ENCODE measurements at places on chromosomes 6 and 20.

GRCh38 chr20:539848-540247, 3.7 kb downstream of the CSNK2A1 start:
- no peak for DNase-seq

DNA sequence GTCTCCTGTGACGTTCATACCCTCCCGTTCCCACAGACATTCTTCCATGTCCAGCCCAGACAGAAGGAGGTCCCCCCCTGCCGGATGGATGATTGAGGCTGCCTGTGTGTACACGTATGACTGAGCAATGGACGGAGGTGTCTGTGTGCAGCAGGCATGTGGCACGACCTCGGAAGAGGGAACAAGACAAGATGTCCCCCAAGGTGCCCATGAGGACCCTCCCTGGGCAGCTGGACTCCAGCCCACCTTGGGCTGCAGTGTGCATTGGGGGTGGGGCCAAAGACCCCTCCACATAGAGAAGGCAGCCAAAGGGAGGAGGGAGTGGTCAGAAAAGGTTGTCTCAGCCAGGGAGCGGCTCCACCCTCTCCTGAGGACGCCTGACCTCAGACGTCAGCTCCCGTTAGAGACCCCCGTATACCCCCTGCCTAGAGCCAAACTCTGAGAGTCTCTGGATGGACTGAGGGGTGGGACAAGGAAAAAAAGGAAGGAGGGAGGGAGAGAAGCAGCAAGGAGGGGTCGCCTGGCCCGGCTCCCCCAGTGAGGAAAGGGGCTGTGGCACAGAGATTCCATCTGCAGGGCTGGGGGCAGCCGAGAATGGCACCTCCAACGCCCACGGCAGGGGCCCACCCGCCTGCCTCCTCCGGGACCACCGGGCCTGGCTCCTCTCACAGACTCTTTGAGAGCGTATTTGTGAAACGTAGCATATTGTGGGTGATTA, 92.9 kb upstream of the BHLHE23 start:
- DNase-seq = no peak

DNA sequence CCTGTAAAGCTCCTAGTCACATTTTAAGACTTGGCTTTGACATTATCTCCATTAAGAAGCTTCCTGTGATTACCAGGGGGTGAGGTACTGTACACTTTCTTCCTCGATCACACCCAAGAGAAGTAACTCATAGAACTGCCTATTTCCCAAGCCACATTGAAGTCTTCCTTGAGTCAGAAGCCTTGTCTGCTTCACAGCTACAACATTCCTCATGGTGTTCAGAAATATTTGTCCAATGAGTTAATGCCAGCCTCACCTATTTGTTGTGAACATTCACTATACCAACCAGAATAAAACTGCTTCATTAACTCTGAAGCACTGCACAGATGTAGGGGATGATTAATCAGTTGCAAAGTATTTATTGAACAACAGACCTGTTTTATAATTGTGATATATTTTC, 622.3 kb downstream of the PTPRT start:
- DNase-seq = no peak

DNA sequence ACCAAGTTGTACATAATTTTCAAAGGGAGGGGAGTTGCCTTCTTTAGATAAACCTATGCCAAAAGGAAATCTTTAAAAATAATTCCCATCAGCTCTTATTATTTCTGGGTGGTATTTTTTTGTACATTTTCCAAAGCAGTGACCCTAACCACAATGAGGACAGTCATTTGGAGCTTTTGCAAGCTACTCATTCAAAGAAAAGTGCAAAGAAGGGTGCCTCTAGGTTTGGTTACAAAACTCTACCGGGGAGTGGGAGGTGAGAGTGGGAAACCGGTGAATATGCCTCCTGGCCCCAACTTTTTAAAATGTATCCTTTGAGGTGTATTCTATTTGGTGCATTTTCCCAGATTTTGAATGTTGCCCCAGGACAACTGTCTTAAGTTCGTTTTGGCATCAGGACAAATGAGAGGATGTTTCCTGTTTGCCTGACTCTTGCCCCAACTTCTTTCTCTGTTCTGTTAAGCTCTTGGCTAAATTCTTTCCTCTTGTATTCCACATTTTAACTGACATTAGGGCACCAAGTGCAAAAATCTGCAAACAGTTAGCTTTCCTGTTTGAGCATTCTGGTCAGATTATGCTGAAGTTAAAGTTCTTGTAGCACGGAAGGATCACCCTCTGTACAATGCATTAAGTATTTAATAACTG, 78.9 kb downstream of the SLX4IP start:
- no peak for DNase-seq

DNA sequence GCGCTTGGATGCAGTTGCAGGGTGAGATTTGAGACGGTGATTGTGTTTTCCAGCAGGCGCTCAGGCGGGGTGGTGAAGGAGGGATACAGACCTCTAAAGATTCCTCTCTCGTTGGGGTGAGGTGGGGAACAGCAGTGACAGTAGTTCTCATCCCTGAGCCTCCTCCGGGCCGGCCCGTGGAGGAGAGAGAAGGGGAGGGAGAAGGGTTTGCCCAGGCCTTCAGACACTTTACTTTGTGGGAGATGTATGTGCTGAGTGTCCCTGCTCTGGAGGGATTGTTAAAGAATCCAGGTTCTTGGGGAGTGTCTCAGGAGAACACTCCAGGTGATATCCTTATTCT, 41.0 kb downstream of the PSMB9 start:
- no peak for DNase-seq

- DNase-seq = no peak
Measured at GRCh38 chr20:24985802-24986201, 6.7 kb downstream of the APMAP start.

GRCh38 chr20:13819885-13820645, 35.2 kb downstream of the NDUFAF5 start:
- no peak for DNase-seq

- no peak for DNase-seq
Measured at GRCh38 chr20:47061549-47061948, 166.9 kb downstream of the EYA2 start.

GRCh38 chr6:257774-258173, 34.5 kb upstream of the DUSP22 start:
- DNase-seq = no peak

DNA sequence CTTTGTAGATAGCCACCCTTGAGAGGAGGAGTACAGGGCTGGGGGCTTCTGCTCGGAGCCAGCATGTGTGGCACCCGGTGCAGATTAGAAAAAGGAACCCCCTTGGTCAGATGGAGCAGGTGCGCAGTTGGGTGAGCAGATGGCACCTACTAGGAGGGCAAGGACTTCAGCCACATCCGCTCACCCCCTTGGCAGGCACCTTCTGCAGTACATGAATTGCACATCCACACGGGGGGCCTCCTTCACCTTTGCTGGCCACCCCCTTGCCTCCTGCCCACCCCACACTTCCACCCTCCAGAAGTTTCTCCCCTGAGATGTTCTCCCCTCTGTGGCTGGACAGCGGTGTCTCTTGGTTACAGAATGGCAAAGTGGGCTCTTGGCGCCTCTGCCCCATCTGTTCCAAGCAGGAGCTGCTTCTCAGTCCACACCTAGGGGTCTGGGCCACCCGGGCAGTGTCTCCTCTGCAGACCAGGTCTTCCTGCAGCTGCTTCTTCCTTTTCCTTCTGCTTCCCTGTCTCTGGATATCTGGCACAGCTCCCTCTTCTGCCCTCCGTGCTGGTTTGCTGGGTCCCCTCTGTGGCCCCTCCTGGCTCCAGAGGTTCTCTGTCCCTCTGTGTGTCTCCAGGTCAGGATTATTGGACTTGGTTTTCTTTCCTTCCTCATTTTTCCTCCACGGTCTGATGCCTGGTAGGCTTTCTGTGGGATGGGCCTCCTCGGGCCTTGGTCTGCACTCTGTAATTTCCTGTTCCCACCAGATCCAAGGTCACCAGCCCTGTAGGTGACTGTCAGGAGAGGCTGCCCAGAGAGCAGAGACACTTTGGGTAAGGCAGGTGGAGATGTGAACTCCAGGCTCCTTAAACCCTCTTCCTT, 4.1 kb downstream of the MDFI start:
- DNase-seq = no peak

GRCh38 chr20:11843289-11843688, 74.4 kb upstream of the BTBD3 start:
- no peak for DNase-seq

- peak; percentile 29 for DNase-seq
Measured at GRCh38 chr6:126657561-126658175, 317.8 kb downstream of the CENPW start.

DNA sequence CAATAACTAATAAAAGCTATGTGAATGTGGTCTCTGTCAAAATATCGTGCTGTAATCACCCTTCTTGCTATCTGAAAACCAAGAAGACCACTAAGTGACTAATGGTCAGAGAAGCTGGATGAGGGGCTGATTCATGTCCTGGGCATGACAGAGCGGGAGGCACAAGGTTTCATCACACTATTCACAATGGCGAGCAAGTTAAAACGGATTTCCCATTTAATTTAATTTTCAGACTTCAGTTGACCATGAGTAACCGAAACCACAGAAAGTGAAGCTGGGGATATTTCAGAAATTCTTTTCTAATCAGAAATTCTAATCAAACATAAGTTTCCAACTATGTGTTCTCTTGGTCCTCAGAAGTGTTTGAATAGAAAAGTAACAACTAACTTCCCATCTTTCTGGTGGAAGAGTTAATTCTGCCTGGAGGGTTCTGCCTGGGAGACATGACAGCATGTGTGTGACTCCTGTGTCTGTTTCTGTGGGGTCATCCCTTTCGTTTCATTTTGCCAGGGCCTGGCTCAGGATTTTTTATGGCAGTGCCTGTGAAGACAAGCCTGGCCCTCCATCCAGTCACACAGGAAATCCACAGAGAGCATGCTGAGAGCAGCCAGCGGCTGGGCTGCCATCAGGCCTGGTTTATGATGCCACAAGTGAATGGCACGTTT, 98.9 kb downstream of the FAM120B start:
- DNase-seq = no peak

- DNase-seq = no peak
Measured at GRCh38 chr6:152018876-152019275, 211.4 kb downstream of the ESR1 start.

GRCh38 chr6:18044108-18044783, 56.8 kb upstream of the KIF13A start:
- no peak for DNase-seq

- no peak for DNase-seq
Measured at GRCh38 chr6:64714073-64714472, 993.0 kb downstream of the EYS start.

GRCh38 chr6:26349964-26350857, 14.8 kb upstream of the BTN3A2 start:
- DNase-seq = no peak

GRCh38 chr6:43669050-43669921, 18.3 kb downstream of the MRPS18A start:
- DNase-seq = no peak

- no peak for DNase-seq
Measured at GRCh38 chr6:113092795-113093194, 745.7 kb downstream of the RFPL4B start.

- no peak for DNase-seq
Measured at GRCh38 chr20:30610029-30610693, 647.3 kb upstream of the DEFB115 start.

- no peak for DNase-seq
Measured at GRCh38 chr20:46820682-46821081, 74.0 kb upstream of the EYA2 start.

DNA sequence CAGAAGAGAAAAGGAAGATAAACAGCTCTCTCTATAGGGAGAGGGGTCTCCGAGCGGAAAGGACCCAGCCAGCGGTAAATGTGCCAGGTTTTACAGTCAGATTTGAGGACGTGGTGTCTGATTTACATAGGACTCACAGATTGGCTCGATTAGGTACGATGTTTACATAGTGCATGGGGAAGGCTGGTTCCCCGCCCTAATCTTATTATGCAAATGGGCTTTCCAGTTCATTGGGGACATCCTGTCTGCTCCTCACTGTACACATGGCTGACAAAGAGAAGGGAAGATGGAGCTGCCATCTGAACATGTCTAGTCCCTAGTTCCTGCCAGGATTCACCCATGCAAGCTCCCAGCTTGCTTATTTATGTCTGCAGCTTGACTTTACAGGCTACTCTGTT, 119.9 kb downstream of the RNF144B start:
- DNase-seq = no peak

DNA sequence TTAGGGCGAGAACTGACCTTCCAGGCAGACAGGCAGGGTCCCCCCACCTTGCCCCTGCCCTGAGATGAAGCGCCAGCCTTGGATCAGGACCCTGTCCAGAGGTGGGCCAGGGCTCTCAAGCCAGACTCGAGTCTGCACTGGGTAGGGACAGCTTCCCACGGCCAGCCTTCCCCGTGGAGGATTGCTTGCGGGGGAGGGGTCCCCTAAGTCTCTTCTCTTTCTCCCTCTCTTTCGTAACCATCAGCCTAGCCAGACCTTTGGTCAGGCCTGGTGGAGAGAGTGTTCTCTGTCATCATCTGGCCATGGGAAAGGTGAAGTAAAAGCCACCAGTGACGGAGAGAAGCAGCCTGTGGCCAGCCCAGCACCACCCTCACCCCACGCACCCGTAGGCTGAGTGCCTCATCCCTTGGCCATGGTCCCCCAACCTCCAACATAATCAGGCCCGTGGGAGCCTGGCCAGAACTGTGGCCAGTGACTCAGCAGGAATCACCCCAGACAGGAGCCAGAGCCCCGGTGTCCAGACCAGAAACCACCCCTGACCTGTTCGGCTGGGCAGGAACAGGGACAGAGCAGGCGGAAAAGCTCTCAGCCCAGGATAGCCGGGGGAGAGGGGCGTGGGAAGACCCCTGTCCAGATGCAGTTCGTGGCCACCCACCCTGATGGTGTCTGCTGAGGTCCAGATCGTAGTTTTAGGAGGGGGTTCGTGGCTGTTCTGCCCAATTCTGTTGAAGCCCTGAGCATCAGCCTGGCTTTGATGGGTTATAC, 47.1 kb downstream of the SNAI1 start:
- DNase-seq = no peak

GRCh38 chr6:85353012-85353411, 96.9 kb upstream of the NT5E start:
- DNase-seq = no peak

GRCh38 chr6:148830614-148831013, 83.8 kb downstream of the UST start:
- DNase-seq = no peak

GRCh38 chr6:34938268-34938667, 49.2 kb downstream of the ANKS1A start:
- no peak for DNase-seq

GRCh38 chr20:63222541-63222940, 6.6 kb upstream of the YTHDF1 start:
- DNase-seq = no peak

GRCh38 chr6:34514593-34515472, 41.3 kb downstream of the SPDEF start:
- DNase-seq = no peak

- DNase-seq = no peak
Measured at GRCh38 chr6:38570750-38571149, 69.0 kb downstream of the BTBD9 start.

- DNase-seq = no peak
Measured at GRCh38 chr20:53001498-53002301, 29.5 kb downstream of the TSHZ2 start.

DNA sequence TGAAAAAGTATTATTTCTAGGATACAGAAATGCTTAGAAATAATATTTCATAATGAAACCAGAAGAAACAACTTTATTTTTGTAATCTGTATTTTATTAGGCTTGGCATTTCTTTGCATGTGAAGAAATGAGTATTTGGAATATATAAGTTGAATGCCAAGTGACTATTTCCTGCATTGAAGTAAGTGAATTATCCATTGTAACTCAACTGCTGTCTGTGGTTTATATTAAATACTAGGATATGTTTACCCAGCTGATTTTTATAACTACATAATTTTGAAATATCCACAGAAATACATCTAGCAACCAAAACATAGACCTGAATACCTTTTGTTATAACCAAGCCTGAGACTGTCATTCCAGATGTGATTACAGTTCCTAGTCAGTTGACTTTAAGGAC, 207.6 kb downstream of the THBS2 start:
- DNase-seq = no peak

Data from smooth muscle cell of the brain vasculature (primary cell).